A172 (cell line): ENCODE measurements at places on chromosomes 4 and X. TPM values are rescaled to one million over a fixed set of nuclear protein-coding genes. Genes with fewer than 3 reads are reported as not detected.
A peak's percentile ranks its signal among the peaks of the same experiment; 100 is the strongest.

The IL21 gene
- not detected in 2 replicates for total RNA-seq

The NDP gene
- 0.22 TPM in 1 of 2 replicates, not detected in the other for total RNA-seq

The L1CAM gene
- 77.7 and 94.0 TPM in 2 replicates for total RNA-seq

The CDKL2 gene
- total RNA-seq = not detected in 2 replicates

The NXF2 gene
- total RNA-seq = 0.22 TPM in 1 of 2 replicates, not detected in the other

The DCAF8L2 gene
- total RNA-seq = not detected in 2 replicates

The MAGEC2 gene
- total RNA-seq = not detected in 2 replicates

GRCh38 chr4:56468097-56468422, 643 bp downstream of the SRP72 start:
- peak; percentile 38 for DNase-seq

DNA sequence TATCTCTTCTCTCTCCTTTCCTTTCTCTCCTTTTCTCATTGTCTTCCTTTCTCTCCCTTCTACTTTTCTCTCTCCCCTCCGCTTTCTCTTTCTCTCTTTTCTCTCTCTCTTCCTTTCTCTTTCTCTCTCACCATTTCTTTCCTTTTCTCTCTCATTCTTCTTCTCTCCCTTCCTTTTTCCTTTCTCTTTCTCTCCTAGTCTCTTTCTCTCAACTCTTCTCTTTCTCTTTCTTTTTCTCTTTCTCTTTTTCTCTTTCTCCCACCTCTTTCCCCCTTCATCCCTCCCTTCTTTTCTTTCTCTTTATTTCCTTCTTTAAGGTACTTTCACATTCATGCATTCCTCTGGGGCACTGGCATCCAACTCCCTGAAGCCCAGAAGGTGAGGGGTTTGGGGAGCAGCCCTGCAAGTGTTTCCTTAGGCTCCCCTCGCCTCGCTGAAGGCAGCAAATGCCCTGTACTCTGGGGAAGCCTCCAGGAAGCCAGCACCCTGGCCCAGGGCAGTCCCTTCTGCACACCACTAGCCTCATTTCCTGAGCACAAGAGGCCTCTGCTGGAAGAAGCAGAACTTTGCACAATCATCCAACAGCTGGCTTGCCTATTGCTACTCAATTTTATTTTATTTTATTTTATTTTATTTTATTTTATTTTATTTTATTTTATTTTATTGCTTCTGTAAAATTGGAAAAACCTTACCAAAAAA, 124.2 kb downstream of the NFKB1 start:
- DNase-seq = no peak

- no peak for DNase-seq
Measured at GRCh38 chr4:110905367-110905766, 282.5 kb upstream of the PITX2 start.

DNA sequence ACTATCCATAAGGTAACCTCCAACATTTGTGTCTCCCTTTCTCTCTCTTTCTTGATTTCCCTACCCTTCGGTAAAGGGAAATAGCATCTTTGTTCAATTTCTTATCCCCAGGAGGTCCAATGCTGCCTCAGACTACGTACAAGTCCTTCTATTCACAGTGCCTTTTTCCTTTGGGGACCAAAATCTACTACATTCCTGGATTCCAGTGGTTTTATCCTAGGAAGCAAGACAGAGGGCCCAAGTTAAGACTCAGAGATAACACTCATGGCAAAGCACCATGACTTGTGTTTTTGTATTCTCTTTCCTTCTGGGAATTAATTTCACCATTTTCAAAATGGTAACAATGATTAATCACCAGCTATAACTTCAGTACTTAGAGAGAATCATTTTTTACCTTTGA, 10.6 kb downstream of the G3BP2 start:
- DNase-seq = no peak

GRCh38 chrX:115978068-115978467, 192.5 kb upstream of the AGTR2 start:
- DNase-seq = no peak

DNA sequence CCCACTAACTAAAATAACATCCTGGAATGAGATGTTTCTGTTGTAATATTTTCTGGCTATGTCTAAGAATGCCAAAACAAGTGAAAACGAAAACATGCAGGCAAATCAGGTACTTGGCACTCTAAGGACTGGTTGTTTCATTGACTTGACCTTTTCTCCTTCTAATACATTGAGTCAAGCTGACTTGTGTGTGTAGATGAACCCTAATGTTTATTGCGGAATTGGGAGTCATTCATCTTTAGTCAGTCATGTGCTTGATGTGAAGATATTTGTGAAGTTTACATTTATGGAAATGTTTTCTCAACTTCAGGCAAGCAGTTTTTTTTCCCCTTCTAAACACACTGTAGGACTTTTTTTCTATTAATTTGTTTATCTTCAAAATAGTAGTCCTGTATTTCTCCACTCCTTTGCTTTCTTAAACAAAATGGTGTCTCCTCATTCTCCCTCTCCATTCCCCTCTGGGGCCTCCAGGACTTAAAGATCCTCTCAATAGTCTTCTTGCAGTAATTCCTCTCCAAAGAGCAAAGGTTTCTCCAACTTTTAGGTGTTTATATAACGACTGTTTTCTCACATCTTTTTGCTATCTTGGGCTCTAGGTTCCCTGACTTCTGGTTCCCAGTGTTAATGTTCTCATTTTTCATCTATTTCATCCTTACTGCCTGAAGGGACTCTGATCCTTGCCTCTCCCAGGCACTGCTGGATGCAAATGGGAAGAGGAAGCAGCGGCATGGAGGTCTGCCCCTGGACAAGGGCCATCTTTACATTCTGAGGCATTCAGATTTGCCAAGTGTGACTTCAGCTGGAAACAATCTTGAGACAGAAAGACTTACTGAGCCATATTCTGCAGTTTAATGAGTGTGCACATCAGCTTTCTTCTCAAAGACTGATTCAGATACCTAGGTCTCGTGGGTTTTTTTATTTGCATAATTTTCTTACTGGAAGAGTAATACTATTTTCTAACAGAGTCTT, 166.4 kb downstream of the ARHGAP6 start:
- DNase-seq = peak; percentile 35

DNA sequence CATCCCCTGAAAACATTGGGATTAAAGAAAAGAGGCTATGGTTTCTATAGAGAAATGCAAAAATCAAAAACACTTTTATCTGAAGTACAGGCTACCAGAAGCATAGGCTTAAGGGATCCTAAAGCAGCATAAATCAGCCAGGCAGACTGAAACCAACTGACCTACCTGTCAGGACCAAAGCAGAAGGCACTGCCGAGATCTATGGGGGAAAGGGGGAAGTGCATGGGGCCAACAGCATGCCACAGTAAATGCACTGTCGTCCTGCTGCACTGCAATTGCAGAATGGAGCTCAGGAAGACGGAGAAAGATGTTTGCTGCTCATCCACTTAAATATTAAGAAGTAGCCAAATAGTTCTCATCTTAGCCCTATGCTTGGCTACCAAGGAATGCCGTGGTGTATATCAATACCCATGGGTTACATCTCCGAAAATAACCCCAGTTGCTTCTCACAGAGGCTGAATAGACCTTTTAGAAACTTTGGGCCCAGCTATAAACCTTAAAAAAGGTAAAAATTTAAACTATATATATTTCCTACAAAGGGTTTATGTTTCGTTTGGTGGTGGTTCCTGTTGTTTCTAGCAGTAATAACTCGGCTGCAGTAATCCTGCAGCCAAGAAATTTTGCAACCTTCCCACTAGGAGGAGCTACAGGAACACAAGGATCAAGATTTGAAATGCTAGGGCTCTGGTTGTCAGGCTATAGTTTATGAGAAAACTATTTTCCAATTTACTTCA, 312.2 kb upstream of the DIAPH2 start:
- DNase-seq = peak; percentile 21

DNA sequence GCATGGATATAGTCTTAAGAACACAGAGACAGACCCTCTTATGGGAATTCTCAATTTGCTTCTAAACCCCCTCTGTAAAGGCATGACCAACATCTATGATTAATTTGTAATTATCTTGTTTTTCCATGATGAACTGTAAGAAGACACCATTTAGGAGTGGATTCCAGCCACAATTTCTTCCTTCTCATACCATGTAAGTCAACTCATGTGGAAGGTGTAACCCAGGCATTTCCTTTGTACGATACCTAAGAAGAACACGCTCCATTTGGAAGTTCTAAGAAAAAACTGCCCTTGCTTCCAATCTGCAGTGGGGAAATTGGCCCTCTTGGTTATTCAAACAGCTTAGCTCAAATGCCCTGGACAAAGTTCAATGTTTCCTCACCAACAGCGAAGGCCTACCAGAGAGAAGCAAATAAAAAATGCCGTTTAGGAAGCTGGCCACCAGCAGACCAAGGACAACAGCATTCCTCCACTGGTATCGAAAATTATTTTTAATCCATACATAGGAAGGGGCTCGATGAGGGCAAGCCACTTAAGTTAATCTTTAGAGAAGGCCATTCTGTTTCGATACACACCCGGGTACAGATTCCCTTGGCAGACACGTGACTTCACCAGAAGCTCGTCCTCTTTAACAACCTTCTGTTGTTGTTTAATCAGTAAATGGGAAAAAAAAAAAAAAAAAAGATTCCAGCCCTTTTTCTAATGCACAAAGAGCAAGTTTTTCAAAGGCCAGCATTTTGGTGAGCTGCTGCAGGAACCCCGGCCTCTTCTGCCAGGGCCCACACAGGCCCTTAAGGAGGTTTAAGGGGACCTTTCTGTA, 2.6 kb downstream of the DHRSX start:
- no peak for DNase-seq

DNA sequence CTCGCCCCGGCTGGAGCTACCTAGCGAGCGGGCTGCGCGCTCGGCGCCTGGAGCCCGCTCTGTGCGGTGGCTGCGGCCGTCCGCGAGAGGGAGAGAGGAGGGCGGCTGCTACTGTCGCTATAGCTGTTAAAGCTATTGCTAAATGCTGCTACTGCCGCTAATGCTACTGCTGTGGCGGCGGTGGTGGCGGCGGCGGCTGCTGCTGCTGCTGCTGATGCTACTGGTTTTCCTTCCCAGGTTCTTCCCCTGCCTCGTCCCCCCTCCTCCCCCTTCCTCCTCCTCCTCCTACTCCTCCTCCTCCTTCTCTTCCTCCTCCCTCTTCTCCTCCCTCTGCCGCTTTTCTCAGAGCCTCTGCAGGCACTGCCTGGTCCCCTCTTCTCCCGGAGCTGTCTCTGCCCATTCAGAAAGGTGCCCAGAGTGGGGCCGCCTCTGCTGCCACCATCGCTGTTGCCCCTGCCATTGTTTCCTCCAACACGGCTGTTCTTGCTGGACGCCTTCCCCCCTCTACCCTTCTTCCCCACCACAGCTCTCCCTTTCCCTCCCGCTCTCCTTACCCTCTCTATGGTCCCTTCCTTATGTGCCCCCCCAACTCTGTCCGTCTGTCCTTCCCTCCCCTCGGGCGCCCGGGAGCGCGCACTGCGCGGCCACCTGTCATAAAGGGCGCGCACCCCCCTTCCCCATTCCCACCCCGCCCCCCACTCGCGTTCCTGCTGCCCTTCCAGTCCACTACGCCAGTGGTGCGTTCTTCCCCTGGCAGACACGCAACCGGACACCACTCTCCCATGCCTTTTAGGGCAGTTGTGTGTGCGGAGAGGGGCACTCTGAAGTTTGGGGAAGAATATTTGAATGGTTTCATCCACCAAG, at the start of gene NEXMIF:
NEXMIF (minus strand) TSS at position 228 of the 864 bp plus-strand sequence.
- no peak for DNase-seq

- DNase-seq = no peak
Measured at GRCh38 chrX:135981010-135981409, 4.2 kb upstream of the SLC9A6 start.

- no peak for DNase-seq
Measured at GRCh38 chr4:17094159-17094875, 195.9 kb upstream of the LDB2 start.

DNA sequence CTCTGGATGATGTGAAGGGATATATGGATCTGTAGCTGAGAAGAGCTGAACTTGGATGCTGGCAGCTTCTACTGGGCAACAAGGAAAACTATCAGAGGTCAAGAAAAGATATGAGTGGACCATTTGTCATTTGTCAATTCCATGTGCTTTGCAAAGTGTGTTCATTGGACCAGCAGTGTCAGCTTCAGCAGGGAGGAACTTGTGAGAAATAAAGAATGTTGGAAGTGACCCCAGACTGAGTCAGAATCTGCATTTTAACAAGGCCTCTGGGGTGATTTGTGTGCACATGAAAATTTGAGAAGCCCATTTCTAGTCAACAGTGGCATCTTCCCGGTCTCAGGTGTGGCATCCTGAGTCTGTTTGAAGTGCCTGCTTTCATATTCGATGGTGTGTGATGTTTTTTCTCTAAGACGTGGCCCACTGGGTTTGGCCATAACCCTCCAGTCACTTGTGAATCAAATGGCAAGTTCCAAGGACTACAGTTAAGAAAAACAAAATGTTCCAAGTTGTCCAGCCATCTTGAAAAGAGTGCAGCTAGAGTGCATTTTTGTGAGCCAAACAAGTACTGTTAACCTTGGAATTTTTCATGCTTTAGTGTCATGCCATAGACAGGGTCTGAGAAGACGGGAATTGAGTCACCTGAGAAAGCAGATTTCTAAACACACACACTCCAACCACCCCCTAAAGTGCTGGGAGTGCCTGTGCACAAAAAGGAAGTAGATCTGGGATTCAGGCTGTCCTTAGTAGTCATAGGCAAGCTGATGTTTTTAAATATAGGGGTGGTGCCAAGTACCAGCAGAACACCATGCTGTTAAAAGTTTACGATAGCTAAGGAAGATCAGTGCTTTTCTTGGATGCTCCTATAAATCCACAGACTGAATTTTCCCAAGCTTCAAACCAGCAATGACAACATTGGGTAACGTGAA, 26.4 kb downstream of the GPM6B start:
- DNase-seq = no peak

GRCh38 chrX:119757979-119758730, at the start of gene SOWAHD:
Gene SOWAHD (plus strand): TSS chrX:119758588. CDS start chrX:119758668, 80 bp downstream.
- DNase-seq = no peak

DNA sequence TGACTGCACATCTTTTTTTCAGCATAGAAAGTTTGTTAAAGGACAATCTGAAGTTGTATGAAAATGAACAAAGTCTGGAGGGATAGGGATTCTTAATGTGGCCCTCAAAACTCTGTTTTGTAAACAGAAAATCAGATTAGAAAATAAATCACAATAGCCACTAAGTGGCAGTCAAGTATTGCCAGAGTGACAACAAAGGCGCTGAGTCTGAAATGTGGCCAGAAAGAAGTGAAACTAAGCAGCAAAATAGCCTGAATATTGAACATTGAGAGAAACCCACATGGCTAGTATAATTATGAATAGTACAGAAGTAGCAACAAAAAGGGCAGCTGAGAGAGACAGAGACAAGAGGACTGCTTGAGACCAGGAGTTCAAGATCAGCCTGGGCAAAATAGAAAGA, 81.1 kb upstream of the CT45A1 start:
- no peak for DNase-seq

GRCh38 chr4:88803600-88804096, 106.0 kb upstream of the NAP1L5 start:
- peak; percentile 48 for DNase-seq

- no peak for DNase-seq
Measured at GRCh38 chr4:55723403-55723802, 87.3 kb upstream of the NMU start.

DNA sequence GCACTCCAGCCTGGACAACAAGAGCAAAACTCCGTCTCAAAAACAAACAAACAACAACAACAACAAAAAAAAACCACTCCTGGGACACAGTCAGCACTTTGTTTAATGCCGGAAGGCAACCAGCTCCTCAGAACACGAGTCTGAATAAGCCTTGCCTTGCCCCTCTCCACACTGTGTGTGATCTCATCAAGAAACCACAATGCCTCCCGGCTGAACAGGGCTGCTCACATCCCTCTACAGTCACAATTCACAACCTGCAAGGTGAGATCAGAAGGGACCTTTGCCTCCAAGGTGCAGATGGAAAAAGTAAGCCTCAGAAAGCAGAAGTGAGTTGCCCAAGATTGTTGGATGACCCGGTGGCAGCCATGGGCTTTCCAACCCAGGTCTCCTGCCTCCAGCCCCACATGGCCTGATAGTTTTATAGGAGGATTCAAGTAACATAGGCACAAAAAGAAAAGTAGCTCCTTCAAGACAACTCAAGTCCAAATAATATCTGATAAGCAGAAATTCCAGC, 80.8 kb downstream of the JAKMIP1 start:
- no peak for DNase-seq
